ENCODE measurements at places on chromosomes 6 and 20.

DNA sequence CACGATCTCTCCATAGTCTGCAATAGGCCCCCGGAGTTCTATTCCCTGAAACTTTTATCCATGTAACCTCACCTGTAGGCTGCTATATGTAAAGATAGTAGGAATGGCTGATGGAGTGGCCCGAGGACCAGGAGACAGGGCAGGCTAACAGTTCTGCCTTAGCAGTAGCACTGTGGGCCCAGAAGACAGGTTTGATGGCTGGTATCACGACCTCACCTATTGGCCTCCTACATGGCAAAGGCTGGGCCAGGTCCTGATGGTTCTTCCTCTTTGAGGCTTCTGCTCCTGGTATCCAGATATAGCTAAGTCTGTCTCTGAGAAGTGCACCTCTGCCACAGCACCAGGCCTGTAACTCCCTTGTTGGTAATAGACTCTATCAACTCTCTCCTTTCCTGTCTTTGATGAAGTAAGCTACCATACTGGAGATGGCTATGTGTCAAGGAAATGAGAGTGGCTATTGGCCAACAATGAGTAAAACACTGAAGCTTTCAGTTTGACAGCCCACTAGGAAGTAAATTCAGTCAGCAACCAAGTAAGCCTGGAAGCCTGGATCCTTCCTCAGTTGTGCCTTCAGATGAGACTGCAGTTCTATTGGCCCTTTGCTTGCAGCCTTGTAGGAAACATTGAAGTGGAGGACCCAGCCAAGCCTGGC lies 5.7 kb downstream of the SPEF1 start:
- no peak for DNase-seq

- DNase-seq: no peak
These were observed 87.0 kb downstream of the TBC1D7 start for GRCh38 chr6:13241364-13241763.

- DNase-seq: no peak
These were observed 21.9 kb downstream of the SAMD5 start for GRCh38 chr6:147530132-147531060.

DNA sequence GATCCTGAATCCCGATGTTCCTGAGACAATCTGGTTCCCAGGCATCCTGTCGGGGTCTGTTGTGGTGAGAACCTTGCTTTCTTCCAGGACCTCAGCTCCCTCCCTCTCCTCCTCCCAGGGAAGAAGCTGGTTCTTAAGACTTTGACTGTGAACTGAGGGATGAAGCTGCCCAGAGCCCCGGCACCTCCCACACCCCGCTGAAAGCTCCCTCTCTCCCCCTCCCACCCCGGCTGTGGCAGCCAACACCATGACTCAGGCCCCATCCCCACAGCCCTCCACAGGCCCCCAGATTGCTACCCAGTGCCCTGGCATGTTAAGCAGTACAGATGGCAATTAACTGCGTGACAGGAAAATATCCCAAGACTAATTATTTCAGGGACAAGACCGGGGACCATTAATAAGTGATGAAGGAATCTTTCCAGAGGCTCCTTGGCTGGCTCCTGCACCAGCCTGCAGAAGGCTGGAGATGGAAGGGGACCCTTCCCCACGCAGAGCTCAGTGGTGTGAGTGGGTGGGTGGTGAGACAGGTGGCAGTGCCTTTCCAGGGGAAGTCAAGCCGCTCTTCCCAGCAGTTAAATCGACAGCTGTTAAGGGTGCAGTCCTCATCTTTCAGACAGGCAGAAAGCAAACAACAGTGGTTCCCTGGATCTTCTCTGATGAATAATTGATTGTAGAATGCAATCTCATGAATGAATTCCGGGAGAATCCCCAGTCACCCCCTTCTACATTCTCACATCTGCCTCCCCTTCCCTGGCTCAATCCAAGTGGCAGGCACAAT lies 237.9 kb downstream of the LRFN2 start:
- DNase-seq: no peak

DNA sequence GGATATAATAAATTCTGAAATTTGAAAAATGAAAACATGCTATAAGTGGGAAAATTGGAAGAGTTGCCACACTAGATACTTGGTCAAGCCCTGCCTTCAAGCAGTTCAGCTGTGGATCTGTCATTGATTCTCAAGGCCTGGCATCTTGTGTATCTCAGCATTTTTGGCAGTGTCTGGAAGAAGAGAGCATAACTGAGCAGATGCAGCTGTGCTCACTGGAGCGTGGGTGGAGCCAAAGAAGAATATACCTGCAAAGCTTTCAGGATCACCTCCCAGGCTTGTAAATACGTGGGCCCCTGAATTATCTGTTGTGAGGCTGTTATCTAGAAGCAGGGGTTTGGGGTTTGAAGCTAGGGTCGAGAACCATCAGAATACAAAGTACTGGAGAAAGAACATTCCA lies 31.3 kb upstream of the CHD6 start:
- no peak for DNase-seq

DNA sequence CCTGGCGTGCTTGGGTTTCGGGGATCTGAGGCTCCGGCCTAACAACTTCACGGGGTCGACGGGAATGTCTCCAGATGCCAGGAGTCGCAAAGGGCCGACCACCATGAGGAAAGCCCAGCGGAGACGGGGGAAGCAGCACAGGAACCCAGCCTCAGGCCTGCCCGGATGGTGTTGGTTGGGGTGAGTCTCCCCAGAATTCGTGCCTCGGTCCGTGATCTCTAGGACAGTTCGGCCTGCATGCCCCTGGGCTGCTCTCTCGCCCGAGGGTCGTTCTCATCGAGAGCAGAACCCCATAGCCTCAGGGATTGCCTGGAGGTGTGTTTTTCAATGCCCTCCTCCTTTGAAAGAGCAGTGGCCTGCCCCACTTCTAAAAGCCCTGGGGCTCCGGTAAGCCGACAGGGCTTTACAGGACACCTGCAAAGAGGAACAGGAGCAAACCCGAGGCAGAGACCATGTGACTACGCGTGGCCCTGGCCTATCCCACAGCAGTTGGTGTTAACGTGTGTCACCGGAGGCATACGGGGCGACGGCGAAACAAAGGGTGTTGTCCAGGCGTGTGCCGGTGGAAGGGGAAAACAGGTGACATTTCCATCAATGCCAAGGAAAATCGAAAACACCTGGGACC lies 973.1 kb upstream of the DEFB115 start:
- no peak for DNase-seq

DNA sequence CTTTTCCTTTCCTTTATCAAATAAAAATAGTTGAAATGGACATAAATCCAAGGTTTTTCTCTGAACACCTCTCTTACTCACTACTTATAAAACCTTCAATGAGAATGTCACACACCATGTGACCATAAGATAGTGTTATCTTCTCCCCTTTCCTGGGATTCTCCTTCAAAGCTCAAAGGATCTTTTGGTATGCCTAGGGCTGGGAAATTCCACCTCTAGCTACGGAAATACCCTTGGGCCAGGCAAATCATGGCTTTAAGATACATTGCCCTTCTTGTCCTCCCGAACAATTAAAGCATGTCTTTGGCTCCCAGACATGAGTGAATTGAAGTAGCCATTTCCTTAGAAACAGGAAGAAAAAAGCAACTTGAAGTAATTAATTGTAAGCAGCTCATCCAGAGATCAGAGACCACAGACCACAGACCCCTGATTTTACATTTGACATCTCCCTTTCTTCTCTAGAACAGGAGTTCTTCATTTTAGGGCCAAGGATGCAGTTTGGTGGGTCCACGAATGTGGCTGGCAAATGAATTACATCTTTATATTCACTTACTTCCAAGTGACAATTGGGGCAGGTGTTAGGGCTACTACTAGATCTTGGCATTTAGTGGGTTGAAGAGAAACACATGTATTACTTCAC lies 4.1 kb downstream of the PLCB4 start:
- no peak for DNase-seq

DNA sequence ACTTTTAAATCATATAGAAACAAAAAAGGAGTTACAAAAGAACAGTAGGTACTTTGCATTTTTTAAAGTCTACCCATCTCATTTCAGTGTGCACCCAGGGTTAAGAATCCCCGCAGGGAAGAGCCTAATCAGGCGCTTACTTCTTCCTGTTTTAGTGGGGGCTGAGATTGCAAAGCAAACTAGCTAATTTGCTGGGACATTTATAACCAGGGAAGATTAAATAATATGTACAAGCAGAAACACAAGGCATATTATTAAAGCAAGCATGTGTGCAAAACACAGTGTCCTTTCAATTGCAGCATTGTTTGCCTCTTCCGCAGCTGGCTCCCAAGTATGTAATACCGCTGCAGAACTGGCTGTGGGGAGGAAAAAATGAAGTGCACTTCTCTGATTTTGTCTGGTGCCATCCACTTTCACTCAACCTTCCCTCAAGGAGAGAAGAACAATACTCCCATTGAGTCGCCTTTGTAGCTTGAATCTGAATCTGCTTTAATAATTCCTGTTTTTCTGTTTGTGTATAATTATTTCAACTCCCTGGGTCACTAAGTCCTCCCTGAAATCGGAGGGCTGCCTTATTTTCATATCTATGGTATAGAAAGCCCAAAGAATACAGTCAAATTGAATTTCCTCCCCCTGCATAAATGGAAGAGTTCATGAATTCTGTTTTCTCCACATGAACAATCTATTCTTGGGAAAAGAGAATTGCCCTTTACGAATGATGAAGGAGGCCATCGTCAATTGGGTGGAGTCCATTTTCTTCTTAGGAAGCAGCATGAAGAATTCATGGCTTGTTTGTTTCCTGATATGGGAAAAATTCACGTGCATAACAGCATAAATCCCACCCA lies 23.3 kb upstream of the BCAS1 start:
- no peak for DNase-seq

DNA sequence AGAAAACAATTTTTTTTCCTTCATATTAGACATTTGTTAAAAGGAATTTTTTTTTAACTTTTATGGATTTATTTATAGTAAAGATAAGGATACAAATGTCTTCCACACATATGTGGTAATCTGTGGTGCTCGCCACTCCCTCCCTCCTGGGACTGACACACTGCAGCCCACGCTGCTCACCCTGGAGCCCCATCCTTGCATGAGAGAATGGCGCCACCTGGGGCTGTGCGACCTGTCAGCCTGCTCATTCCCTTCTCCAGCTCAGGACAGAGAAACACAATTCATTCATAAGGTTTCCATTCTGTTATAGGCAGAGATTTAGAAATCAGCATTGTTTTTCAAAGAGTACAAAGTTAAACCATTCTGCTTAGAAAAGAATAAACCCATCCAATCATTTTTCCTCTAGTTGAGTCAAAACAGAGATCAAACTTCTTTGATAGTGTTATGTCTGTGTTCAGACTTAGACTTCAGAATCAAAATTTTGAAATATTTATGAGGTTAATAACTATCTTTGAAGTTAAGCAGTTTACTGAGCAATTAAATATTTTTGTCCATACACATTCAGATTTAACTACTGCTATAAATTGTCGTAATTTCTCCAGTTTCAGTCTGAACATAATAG lies 42.8 kb upstream of the DYNLRB1 start:
- DNase-seq: peak; percentile 66

- no peak for DNase-seq
These were observed 10.2 kb upstream of the PEDS1 start for GRCh38 chr20:50163570-50164317.

GRCh38 chr20:50957276-50957675 lies 1.1 kb downstream of the DPM1 start:
- DNase-seq: no peak

GRCh38 chr6:170443151-170443662 lies 109.9 kb downstream of the PSMB1 start:
- DNase-seq: peak; percentile 41

DNA sequence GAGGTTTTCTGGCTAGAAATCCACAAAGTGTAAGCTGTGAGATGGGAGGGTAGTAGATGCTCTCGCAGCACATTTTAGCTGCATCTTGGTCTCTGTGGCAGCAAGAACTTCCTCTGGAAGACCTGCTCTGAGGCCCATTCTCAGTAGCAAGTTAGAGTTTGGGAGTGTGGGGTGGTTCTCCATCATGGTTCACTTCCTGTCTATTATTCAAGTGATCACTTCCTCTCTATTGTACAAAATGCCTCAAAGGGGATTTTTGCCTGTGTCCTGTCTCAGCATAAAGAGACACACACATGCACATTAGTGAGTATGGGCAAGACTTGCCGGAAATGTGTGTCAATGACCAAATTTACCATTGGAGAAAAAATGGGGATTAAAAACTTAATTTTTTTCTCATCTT lies 42.5 kb downstream of the LYRM2 start:
- DNase-seq: no peak

DNA sequence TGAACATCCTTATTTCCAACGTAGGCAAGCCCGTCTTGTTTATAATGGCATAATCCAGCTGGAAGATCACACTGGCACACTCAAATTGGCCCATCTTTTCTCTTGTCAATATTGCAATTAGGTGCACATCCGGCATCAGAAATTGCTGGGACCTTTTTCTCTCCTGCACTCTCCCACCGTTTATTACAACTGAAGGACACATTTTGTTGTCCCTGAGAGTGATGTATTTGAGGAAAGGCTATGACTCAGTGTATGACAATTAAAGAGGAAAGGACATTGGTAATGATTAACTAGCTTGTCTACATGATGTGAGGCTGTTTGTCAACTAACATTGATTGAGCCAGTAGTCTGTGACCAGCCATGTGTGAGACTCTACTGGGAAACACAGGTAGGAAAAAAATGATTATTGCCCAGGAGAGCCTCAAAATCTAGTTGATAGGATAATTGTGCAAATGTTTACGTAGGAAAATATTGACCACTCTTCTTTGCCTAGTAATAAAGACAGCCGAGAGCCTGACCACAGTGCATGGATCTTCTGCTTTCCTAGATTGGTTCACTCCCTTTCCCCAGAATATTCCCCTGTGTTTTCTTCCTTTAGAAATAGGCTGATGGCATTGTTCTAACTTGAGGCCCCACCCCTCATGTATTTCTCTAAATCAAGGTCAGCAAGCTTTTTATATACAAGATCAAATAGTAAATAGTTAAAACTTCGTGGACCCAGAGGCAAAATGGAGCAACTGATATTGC lies 230.0 kb upstream of the BTBD3 start:
- DNase-seq: no peak

- no peak for DNase-seq
These were observed 141.1 kb downstream of the SYCP2 start for GRCh38 chr20:59792300-59792699.

DNA sequence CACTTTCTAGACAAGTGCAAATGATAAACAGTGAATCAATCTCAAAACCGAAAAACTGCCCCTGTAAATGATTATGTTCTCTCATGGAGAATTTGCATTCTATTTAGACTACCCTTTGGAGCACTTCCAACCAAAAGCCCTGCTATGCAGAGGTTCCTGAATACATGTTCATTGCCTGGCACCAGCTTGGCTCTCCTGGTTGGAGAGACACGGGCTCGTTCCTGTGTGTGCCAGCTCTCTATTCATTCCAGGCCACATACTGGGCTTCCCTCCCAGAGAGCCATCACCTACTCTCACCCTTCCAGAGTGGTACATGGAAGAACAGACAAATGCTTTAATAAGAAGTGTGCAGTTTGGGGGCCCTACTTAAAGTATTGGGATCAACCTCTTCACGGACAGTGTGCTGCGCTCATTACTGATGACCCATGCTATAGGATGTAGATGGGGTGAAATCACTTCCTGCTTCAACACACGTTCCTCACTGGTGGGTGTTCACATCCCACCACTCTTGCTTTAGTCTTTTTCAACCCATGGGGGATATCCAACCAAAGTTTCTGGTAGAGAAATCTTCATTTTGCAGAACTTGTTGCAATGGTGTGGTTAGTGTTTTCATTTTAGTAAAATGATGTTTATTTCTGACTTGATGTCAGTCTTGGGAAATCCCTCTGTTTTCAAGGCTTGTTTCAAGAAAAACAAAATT lies 38.5 kb upstream of the NAA20 start:
- DNase-seq: no peak

GRCh38 chr6:137357263-137357947 lies 136.8 kb downstream of the OLIG3 start:
- no peak for DNase-seq
